Bronchial epithelial cell (primary cell): ENCODE measurements at places on chromosomes 3 and 15. TPM values are rescaled to one million over a fixed set of nuclear protein-coding genes. Genes with fewer than 3 reads are reported as not detected.

GNAT1 gene
- 0.26 TPM in 1 of 2 replicates, not detected in the other for total RNA-seq

WDR49 gene
- total RNA-seq = 0.51 and 1.1 TPM in 2 replicates

SNX1 gene
- 26.4 and 28.7 TPM in 2 replicates for total RNA-seq

IL12A gene
- total RNA-seq = 0.26 TPM in 2 replicates

MYL3 gene
- total RNA-seq = not detected in 2 replicates

ZNF80 gene
- total RNA-seq = not detected in 2 replicates

C3orf20 gene
- under 0.01 TPM in 1 of 2 replicates, not detected in the other for total RNA-seq

DZIP1L gene
- total RNA-seq = 0.77 and 2.1 TPM in 2 replicates

ROBO2 gene
- 0.26 and 0.79 TPM in 2 replicates for total RNA-seq

ANKUB1 gene
- total RNA-seq = 0.26 and 2.1 TPM in 2 replicates

BFSP2 gene
- not detected in 2 replicates for total RNA-seq

IL17RB gene
- not detected in 2 replicates for total RNA-seq

PRR20G gene
- not detected in 2 replicates for total RNA-seq
